ENCODE measurements at places on chromosomes 2 and 18.

DNA sequence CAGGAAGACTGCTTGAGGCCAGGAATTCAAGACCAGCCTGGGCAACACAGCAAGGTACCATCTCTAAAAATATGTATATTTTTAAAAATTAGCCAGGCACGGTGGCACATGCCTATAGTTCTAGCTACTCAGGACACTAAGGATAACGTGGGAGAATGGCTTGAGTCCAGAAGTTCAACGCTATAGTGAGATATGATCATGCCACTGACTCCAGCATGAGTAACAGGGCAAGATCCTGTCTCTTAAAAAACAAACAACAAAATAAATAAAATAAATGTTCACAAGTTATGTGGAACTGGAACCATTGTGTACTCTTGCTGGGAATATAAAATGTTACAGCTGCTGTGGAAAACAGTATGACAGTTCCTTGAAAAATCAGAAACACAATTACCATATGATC lies 47.2 kb downstream of the USP34 start:
- DNase-seq: no peak

DNA sequence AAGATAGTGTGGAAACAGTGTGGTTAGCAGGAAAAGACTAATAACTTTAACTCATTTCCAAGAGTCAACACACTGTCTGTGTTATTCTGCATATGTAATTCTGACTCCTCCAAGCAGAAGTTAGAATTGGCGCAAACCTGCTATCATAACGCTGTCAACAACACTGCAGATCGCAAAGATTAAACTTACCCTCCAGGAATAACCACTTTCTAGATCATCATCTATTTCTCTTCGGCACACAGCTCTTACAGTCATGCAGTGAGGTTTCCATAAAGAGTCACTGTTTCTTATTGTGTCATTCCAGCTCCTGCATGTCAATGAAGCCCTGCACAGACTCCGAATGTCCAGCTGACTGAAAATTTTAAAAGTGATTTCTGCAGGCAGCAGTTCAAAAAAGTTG lies 2.4 kb downstream of the FBXO48 start:
- no peak for DNase-seq

GRCh38 chr2:178280244-178280852 lies 86.0 kb downstream of the OSBPL6 start:
- no peak for DNase-seq

GRCh38 chr18:62531078-62531477 lies 8.3 kb downstream of the ZCCHC2 start:
- DNase-seq: no peak

DNA sequence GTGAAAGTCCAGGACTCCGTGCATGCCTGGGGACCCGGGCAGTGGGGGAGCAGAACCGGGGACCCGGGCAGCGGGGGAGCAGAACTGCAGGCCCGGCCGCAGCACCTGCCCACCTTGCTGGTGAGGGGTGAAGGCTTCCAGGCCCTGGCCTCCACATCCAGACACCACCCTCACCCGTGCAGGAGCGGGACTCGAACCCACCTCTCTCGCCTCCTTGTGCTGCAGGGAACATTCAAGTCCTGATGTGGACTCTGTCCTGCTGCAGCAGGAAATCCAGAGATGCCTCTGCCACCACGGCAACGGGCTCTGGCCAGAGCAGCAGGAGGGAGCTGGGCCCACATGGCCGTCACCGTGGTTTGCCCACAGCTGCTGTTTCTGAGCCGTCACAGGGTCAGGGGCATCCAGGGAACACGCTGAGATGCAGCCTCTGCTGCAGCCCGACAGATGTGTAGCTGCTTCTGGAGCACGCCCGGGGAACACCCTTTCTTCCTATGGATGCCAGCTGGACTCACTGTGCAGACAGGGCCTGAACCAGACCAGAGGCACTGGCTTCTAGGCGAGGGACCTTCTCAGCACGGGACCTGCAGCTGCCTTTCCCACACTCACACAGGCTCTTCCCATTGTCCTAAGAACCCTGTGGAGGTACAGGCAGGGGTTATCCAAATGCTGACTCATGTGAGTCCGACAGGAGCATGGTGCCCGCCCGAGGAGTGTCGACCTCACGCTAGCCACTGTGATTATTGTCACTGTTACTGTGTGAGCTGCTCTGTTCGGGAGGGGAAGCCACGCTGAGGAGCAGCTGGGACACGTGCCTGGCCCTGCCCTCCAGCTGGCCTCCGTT lies 89.2 kb upstream of the CTDP1 start:
- DNase-seq: no peak

DNA sequence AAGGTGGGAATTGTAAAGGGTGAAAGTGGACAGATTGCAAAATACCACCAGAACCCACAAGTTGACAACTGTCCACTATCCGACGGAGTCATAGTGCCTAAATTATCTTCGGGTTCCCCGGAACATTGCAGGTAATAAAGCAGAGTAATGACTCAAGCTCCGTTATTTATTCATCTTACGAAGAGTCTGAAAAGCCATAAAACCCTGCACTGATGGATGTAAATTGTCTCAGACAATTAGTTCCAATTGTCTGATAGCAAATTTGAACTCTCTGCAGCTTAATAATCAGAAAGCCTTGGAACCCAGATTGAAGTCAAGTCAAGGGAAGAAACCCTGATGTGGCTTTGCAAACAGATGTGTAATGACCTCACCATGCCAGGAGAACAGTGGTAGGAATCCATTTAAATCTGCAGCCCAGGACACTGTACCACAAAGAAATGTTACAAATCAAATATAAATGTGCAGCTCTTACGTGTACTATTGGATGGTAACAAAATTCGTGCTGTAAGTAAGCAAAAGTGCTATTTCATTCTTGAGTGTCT lies 437.3 kb upstream of the SOX11 start:
- DNase-seq: no peak

GRCh38 chr2:132538331-132538855 lies 121.8 kb downstream of the GPR39 start:
- DNase-seq: no peak

DNA sequence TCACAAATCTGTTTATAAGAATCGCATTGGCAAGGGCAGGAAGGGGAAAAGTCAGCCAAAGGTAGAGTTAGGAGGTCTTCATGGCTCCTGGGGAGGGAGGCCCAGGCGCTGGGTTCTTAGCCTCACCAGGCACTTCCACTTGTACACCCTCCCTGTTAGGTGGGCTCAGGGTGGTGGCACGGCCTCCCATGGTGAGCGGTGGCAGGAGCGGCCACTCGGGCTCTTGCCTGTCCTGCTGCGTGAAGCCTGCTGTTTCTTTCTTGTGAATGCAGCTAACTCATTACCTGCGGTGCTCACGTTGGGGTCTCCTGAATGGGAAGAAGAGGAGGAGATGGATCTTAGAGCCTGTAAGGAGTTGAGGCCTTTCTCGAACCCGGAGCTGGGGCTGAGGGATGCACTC lies 40.8 kb downstream of the TOGARAM2 start:
- no peak for DNase-seq

DNA sequence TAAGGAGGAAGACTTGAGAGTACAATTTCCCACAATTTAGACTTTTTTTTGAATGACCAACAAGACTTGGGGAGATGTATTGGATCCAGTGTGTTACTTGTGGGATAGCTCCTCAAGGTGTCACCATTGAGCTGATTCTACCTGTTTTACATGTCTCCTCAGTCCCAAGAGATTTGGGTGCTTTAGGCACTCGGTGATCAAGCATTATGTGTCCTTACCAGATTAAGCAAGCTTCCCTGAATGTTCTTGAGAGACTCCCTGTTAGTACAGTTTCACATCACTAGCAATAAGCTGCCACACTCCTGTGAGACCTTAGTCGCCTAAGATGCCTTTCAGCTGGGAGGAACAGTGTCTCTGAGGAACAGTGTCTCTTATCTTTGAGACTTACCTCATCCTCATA lies 384.3 kb upstream of the SYT4 start:
- no peak for DNase-seq

DNA sequence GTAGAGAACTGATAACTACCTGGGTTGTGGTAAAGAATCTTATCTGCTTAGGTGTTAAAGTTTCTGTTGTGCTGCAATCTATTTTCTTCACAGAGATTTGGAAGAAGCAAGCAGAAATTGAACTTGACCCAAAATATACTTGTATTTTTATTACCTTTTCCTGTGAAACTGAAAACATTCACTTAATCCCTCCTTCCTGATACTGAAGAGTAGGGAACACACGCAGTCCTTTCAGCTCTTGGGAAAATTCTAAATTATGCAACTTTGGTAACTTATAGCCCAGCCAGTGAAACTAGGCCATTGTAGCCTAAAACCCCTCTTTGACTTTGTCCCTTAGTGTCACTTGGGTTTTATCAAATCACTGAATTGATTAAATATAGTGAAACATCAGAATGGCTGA lies 128.4 kb upstream of the MEIS1 start:
- no peak for DNase-seq

DNA sequence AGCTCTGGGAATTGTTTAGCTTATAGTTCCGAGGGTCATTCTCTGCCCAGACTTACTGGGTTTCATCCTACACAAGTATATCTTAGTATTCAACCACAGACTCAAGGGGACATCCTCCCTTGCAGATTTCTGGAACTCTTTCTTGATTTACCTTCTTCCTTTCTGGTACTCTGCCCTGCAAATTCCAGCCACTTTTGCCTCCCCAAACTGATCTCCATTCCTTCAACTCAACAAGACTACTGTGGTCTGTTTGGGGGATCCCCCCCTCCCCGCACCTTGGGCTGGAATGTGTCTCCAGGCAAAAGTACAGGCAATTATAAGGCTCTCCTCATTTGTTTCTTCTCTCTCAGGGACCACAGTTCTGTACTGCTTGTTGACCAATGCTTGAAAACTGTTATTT lies 13.4 kb downstream of the PHOSPHO2 start:
- DNase-seq: no peak

Data from activated CD4-positive, alpha-beta T cell treated with anti-CD3 and anti-CD28 coated beads, Interleukin-2, amount 50 U/mL, for 48 hours (primary cell).